T-helper 17 cell (primary cell): ENCODE measurements at places on chromosomes 5 and 9. TPM values are rescaled to one million over a fixed set of nuclear protein-coding genes. Genes with fewer than 3 reads are reported as not detected.

DNA sequence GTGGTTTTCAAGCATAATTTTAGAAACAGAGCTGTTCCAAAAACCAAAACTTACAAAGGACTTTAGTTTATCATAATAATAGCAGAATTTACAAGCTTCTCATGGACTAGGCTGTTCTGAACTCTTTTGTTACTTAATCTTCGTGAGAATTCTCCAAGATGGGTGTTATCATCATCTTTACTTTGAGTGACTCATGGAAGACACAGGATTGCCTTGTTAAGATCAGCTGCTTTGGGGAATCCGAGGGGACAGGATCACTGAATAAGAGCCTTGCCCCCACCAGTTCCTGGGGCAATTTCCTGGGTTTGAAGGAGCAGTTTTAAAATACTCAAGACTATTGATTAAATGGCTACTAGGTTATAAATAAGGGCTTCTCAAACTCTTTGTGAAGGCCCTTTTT, 80.5 kb downstream of the CFAP90 start:
- no peak for DNase-seq

DNA sequence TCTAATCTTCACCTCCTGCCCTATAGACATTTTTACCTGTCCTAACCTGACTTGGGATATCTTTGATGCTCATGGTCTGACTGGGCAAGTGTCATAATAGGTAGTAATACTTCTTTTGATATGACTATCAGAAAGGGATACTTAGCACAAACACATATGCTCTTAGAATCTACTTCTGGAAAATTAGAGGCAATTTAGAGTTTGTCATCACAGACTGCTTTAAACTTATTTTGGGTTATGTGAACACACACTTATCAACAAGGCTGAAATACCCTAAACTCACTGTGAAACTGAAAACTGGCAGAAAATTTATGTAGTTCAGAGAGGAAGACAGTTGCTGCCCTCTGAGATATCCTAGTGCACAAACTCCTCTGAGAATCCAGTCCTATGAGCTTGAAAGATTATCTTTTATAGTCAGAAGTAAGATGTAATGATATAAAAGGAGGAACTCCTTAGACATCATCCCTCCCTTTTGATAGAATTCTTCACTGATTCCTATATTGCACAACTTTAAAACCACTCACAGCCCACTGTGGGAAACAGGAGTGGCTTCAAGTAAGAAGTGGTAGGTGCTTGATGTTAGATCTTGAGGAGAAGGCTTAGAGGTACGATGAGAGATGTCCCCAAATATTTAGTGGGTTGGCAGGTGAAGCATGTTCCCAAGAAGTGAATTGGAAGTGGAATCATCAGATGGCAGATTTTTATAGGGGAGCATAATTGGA, 273.3 kb downstream of the MAN2A1 start:
- DNase-seq: no peak

DNA sequence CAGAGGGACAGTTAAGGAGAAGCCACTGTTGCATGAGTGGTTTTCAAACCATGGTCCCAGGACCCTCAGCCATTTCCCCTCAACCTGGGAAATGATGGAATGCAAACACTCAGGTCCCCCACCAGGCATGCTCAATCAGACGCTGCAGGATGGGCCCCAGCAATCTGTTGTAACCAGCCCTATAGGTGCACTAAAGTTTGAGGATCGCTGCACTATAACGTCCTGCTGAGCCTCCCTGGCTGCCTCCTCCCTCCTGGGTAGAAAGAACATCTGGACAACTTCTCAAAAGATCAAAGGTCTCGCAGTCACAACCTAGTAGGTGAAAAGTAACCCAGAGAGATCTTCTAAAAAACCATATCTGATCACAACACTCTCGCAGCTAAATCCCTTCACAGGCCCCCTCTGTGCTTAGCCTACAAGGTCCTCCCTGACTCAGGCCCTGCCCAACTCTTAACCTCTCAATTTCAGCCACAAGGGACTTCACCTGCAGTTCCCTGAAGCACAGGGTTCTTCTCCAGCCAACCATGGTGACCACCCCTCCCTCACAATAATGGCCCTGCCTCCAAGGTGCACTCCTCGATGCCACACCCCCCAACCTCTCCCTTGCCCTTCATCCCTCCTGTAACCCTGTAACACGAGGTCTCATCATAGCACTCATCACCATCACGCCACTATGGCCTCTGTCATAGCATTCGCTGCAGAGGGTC, 3.5 kb downstream of the SHB start:
- no peak for DNase-seq

GRCh38 chr5:82375488-82376244, 97.5 kb upstream of the RPS23 start:
- no peak for DNase-seq

GRCh38 chr5:78102500-78102899, 192.0 kb downstream of the AP3B1 start:
- DNase-seq: no peak

GRCh38 chr5:149310947-149311658, 34.2 kb upstream of the GRPEL2 start:
- DNase-seq: no peak

- no peak for DNase-seq
Observed at GRCh38 chr9:124429530-124429867, 14.3 kb upstream of the PSMB7 start.

DNA sequence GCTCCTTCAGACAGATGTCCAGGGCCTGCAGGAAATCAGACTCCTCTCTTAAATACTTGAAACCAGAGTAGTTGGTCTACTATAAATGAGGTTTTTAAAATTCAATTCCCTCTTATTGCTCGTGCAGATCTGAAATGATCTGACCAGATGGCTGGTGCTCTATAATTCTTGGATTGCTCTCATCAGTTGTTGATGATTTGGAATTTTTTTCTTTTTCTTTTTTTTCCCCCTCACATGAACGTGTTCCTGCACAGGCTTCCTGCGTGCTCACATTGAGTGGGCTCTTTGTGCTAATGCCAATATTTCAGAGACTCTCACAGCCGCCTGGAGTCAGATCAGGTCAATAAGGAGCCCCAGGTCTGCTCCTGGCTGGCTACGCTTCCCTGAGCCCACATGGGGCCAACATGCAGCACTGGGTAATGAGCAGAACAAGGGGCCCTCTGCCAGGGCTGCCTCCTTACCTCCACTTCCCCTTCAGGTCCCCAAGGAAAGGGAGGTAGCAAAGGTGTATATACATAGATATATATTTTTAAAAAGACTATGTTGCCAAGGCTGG, 82.0 kb downstream of the SIL1 start:
- no peak for DNase-seq

GRCh38 chr5:35356725-35357124, 126.4 kb upstream of the PRLR start:
- DNase-seq: no peak

Gene TJP2
- total RNA-seq: 30.2 TPM
